ENCODE measurements at places on chromosomes 4 and X.

DNA sequence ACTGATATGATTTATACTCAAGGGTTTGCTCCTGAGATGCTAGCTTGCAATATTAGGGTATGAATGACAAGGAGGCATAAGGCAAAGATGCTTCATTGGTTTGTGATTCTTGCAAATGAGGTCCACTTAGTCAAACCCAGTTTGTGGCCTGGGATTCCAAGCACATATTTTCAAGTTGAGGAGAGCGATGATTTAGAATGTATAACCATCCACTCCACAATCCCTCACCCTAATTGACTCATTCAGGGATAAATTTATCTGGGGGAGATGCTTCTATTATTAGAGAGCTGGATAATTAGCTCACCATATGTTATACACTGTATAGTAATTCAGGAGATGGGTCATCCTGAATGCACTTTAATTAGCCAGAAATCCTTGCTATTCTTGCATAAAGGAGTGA, 118.3 kb upstream of the PUDP start:
- DNase-seq: no peak

DNA sequence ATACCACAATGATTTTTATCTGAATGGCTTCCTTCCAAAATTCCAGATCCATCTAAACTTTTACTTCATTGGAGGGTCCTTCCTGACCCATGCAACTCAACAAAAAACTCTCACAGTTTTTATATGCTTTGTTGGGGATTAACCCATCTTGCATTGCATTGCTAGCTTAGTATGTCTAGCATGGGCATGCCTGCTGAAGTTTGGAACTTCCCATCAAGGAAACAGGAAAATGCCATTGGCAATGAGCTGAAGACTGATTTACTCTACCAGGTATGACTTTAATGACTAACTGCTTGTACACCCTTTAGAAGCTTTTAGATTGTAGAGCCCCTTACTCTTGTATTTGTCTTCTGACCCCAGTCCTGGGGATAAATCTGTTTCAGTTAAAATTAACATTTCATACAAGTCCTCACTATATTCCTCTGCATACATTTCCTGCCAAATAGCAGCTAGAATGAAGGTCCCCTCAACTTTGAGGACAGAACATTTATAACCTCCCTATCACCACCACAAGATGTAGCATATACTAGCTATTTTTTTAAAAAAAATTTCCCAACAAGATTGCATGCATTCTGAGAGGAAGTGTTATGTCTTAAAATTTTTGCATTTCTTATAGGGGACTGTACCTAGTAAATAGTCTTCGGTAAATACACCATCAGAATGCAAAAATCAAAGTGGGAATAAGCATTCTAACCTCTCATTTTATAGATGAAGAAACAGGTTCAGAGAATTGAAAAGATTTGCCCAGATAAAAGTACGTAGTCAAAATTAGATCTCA, 52.5 kb upstream of the ATXN3L start:
- DNase-seq: no peak

DNA sequence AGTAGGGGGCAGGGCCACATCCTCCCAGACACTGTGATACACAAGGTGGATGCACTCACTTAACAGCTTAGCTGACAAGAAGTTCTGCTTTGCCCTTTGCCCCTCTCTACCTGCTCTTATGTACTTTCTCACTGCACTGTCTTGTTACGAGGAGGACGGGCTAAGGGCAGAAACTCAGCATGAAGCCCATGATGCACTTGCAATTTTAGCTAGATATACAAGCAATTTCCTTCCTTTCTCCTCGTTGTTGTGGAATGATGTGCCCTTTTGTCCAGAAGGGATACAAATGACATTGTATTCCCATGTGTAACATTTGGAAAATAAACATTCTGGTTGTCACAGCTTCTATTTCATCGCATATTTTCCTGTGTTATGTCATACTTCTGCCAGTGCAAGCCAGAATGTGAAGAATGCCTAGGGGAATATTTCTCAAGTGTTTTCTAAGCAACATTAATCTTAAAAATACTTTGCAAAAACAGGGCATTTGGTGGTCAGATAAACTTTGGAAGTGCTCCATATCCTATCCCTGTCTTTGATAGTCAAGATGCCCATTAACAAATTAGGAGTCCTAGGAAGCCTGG, 47.2 kb downstream of the MAOA start:
- DNase-seq: no peak

- DNase-seq: no peak
Measured at GRCh38 chr4:108483650-108484049, 136.7 kb upstream of the RPL34 start.

DNA sequence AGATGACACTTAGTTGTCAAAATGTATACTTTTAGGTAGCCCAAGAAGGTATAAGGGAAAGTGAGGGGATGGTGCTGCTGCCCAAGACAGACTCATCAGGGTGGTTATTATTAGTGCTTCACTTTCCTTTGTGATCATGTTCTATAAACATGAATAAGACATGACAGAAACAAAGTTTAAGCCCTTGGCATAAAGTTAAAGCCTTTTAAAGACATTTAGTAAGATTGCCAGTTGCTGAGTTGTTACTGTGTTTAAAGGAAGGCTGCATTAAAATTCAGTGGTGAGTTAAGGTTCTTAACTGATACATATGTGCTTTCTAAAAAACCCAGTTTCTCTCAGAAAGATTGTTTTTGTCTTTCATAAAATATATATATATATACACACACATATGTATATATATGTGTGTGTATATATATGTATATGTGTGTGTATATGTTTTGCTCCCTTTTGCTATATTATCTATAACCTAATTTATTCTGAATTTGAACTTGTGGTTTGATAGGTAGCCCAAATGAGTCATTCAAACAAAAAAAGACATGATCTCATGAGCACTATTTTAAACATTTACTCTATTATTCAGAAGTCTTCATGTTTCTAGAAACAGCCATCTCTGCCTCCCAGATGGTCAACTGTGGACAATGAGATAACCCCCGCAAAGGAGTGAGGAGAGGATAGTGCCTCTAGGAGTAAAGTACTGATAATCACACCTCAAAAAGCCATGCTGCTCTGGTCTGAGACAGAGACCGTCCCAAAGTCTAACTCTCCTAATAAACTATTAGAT, 98.1 kb upstream of the OTUD4 start:
- DNase-seq: no peak

DNA sequence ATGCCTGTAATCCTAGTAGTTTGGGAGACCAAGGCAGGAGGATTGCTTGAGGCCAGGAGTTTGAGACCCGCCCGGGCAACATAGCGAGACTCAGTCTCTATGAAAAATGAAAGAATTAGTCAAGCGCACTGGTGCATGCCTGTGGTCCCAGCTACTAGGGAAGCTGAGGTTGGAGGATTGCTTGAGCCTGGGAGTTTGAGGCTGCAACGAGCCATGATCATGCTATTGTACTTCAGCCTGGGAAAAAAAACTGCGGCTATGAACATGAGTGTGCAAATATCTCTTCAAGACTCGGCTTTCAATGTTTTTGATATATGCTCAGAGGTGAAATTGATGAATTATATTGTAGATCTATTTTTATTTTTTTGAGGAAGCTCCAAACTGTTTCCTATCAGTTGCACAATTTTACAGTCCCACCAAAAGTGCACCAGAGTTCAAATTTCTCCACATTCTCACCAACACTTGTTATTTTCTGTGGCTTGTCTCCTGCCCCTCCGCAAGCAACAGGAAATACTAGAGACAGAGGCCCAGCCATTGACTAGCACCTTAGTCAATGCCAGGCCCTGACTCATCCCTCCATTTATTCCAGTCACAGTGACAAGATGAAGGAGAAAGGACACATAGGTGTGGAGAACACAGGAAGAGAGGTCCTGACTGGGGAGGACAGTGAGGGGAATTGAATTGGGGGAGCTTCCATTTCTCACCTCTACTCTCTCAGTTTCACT, 33.1 kb upstream of the ZNF41 start:
- DNase-seq: no peak
